Nucleus accumbens (tissue), 56 donors: ENCODE measurements at places on chromosomes 5 and 9.

DNA sequence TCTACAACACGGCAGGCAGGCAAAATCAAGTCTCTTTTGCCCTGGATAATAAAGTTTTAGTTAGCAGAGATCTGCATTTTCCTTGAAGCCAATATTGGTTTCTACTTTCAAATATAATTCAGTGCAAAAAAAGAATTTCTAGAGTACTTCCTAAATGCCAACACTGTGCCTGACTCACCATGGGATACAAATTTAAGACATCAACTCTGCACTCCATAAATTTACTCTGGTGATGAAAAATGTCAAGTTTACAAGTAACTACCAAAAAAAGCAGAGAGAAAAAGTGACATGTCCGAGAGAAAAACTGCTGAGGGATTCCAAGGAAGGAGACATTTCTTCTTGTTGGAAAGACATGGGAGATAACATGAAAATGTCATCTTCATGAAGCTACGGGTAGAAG, 119.7 kb downstream of the RAPGEF6 start:
- no peak for DNase-seq

- no peak for DNase-seq
Observed at GRCh38 chr5:1725641-1726468, 73.8 kb downstream of the MRPL36 start.

DNA sequence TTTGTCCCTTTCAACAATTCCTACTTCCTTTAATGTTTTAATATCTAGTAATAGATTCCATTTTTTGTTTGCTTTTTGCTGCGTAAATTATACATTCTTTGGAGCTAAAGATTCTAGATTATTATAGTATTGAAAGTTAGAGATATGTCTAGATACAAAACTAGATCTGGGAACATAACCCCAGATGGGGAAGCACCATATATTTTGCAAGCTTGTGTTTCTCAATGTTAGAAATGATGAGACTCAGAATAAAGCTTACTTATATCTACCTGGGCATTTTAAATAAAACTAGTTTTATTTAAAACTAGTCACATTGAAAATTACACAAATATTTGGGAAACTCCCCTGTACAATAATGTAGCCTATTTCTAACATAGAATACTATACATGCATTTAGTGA, 32.2 kb downstream of the TRIO start:
- DNase-seq, result no peak

DNA sequence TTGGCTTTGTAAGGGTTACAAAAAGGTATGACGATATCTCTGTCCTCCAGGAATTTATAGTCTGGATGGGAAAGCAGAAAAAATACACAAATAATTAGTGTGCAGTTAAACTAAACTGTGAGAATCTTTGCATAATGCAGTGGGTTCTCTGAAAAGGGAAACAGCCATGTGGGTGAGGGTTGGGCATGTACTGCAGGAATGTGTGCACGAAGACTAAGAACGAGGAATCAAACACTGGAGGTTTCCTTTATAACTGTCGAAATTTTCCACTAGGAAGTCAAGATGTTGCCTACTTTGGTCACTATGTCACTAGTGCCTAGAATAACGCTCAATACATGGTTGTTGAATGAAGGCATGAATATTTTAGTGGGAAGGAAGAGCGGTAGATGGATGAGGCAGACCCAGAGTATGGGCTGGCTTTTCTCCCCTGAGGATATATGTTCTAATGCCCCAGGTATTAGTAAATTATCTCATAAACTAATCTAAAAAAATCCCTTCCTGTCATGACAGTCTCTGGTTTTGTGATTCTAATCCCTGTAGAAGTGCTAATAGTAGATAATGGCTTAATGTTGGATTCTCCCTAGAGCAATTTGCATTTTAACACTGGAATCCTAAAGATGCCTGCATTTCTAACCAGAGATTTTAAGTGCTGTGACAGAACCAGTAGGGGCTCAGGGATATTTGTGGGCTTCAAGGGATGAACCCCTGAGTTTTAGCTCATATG, 227.3 kb downstream of the NMUR2 start:
- DNase-seq, result no peak

DNA sequence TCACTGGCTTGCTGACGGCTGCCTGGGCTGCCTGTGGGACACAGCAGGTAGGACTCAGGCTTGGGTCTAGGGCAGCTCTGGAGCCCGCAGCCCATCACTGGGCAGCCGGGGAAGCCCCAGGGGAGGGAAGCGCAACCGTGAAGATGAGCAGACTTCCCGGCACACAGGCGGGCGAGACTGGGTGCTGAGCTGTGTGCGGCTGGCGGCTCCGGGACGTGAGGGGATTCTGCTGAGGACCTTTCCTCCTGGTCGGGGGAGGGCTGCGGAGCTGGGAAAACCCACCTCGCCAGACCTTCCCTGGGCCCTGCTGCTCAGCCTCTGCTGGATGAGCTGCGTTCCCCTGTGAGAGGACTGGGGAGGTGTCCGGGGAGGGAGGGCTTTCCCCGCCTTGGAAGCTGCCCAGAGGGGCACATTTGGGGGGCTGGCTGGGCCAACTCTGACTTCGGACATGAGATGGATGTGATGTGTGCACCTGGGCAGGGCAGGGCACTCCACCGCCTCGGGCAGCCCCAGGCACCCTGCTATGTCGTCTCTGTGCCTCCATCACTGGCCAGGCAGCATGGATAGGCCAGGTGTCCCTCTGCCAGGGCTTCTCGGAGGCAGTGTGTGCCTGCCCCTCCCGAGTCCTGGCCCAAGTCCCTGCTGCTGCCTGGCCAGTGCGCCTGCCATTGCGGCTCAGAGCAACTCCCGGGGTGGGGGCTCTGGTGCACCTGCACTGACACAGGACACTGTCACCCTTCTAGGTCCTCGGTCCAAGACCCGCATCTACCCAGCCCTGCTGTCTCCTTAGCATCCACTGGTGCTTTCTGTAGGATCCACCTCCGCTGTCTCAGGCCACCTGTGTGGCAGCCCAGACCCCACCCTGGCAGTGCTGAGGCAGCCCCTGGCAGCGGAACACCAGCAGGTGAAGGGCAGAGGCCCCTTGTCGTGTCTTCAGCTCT, 66.4 kb downstream of the COL5A1 start:
- DNase-seq, result no peak

- DNase-seq, result no peak
Observed at GRCh38 chr9:126413391-126414068, 86.9 kb downstream of the MVB12B start.

GRCh38 chr5:77300451-77300850, 90.0 kb downstream of the PDE8B start:
- no peak for DNase-seq

DNA sequence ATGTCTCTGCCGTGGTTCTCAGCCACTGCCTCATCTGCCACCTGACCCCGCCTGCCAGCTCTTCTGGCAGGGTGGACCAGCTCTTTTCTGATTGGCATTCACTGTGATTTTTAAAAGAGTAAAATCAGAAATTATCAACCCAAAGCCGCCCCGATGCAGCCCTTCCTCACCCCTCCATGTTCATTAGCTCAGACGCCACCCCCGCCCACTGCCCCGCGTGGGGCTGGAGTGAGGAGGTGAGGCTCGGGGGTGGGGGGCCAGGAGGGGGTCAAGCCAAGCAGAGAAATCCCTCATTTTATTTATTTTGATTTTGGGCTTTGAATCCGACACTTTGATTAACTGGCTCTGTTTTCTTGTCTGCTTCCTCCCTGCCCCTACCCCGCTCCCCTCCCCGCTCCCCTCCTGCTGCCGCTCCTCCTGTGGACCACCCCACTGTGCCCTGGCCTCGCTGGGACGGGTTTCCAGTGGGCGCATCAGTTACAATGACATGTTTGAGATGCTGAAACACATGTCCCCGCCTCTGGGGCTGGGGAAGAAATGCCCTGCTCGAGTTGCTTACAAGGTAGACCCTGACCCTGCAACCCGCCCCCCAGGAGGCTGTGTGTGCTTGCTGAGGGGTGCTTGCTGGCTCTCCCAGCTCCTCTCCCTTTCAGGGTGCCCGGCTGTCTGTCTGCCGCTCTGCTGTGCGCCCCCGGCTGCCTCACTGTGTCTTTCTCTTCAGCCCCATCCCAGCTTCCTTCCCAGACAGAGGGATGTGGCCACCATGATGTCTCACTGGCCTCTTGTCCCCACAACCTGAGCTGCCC, 224.9 kb downstream of the CACNA1B start:
- no peak for DNase-seq

DNA sequence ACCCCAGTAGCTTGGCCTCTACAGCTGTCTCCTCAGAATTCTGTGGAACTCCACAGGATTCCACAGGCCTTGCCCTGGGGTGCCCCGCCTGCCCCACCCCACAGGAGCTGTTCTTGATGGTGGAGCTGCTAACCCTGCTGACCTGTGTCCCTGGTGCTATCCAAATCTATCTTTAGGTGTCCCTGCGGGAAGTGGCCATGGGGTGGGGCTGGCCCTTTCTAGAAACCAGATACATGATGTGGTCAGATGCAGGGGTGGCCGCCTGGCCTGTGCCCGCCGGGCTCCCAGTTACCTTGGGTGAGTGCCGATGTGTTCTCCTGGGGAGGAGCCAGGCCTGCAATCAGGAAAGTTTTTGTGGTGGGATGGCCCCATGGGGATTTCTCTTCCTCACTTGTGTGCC, 34.2 kb downstream of the WNK2 start:
- DNase-seq, result no peak

DNA sequence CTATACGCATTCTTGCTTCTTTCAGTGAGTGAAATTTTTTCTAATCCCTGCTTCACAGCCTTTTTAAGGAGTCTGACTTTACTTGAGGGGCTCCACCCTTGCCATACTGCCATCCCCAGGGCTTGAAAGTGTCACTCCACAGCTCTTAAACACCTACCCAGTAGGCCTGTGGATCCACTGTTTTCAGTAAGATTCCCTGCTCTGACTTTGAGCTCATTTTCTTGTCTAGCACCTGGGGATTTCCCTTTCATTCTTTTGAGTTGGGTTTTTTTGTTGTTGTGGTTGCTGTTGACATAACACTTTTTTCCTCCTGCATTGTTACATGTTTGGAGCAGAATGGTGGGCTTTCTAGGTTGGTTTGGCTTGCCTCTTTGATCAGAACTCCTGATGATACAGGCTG, 23.6 kb downstream of the SREK1IP1 start:
- DNase-seq, result no peak

GRCh38 chr5:174118823-174119467, 73.4 kb downstream of the NSG2 start:
- no peak for DNase-seq

- no peak for DNase-seq
Observed at GRCh38 chr9:33147416-33148169, 19.5 kb downstream of the B4GALT1 start.
